ENCODE measurements at places on chromosomes 12 and 14.

DNA sequence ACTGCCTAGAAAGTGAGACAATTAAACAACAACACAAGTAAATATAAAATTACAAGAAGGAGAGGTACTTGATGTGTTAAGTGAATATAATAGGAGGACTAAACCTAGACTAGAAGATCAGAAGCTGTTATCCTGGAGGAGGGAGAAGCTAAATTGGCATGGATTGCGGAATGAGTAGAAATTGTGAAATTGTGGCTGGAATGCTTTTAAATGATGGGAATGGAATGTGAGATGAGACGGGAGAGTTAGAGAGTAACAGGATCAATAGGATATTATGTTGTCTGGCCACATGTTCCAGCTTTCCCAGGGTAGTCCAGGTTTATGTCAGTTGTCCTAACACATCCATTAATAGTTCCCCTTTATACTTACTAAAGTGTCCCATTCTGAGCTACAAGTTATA lies 44.0 kb upstream of the CPNE8 start:
- DNase-seq = no peak

DNA sequence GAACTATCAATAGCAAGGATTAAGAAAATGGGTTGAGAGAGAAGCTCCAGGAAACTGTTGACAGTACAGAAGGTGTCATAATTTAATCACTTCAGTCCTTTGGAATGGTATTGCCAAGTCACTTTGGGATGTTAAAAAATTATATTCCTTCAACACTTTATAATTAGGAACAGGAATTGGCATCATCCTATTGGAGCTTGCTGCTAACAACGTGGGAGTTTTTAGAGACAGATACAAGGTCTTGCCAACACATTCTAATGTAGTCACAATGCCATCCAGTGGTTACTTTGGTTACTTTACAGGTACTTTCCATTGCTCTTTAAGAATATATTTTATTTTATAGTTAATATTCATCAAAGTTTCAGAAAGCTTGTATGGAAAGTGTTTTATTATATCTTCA lies 310.1 kb downstream of the SYT1 start:
- DNase-seq = no peak

DNA sequence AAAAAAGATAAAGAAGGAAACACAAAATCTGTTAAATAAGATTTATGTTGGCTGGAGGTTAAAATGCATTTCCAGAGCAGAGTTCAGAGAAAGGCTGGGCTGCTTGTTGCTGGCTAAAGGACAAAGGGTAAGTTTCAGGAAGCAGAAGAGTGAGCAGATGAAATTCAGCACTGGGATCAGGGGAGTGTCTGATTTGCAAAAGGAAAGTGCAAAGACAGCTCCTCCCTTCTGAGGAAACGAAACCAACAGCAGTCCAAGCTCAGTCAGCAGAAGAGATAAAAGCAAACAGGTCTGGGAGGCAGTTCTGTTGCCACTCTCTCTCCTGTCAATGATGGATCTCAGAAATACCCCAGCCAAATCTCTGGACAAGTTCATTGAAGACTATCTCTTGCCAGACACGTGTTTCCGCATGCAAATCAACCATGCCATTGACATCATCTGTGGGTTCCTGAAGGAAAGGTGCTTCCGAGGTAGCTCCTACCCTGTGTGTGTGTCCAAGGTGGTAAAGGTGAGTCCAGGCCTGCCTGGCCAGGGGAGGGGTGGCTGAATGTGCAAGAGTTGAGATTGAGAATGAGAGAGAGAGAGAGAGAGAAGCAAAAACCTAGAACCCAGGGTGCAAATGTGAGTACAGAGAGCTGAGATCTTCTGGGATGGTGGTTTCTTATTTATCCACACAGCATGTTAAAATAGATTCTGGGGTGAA lies at the start of gene OAS1:
Gene OAS1, plus strand, starts transcription at position 251 of the 703 bp plus-strand sequence. Its CDS starts 78 bp downstream, at position 329.
- peak; percentile 37 for DNase-seq

- no peak for DNase-seq
Measured at GRCh38 chr12:19771858-19772257, 332.6 kb downstream of the AEBP2 start.

GRCh38 chr12:108305520-108305919 lies 33.6 kb downstream of the CMKLR1 start:
- DNase-seq = no peak

DNA sequence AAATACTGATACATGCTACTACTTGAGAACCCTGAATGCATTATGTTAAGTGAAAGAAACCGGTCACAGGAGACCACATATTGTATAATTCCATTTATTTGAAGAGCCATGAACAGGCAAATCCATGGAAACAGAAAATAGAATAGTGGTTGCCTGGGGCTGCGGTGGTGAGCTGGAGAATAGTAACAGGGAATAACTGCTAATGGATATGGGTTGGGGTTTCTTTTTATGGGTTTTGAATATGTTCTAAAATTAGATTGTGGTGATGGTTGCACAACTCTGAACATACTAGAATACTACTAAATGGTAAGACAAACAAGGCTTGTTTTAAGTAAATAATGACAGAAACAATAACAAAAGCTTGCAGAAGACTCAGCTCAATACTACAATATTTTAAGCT lies 293.0 kb downstream of the BTG1 start:
- no peak for DNase-seq

- DNase-seq = no peak
Measured at GRCh38 chr12:93777254-93777653, 100.1 kb downstream of the CRADD start.

DNA sequence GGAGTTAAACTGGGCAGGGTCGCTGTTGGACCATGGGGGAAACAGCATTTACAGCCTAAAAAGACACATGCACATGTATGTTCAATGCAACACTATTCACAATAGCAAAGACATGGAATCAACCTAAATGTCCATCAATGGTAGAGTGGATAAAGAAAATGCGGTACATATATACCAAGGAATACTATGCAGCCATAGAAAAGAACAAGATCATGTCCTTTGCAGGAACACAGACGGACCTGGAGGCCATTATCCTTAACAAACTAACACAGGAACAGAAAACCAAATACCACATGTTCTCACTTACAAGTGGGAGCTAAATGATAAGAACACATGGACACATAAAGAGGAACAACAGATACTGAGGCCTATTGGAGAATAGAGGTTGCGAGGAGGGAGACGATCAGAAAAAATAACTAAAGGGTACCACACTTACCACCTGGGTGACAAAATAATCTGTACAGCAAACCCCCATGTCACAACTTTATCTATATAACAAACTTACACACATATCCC lies 25.0 kb upstream of the SRP54 start:
- no peak for DNase-seq

GRCh38 chr14:64730681-64731080 lies 26.5 kb downstream of the PLEKHG3 start:
- no peak for DNase-seq

GRCh38 chr12:103519632-103520031 lies 23.9 kb upstream of the C12orf42 start:
- no peak for DNase-seq

DNA sequence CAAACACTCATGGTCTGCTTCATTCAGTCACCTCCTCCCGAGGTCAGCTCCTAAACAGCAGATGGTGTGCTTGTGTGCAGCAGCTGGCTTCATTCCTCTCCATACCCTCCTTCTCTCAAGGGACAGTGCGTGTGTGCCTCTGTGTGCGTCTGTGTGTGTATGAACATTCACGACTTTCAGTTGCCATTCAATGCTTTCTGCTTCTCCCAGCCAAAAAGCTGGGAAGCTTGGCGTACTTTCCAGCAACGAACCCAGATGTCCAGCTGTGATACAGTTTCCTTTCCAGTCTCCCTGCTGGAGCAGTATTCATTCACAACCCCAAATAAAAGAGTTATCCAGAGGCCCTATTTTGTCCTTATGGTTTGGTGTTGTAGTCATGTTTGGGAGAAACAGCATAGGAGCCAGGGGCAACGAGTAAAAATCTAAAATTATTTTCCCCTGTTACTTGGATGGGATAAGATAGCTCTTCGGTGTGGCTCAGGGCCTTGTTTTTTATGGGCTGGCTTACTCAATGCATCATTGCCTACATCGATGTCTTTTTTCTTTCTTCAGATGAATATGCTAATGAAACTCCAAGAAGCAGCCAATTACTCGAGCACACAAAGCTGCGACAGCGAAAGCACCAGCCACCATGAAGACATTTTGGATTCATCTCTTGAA lies 379.3 kb downstream of the NAV3 start:
- no peak for DNase-seq

Data from activated CD4-positive, CD25-positive, alpha-beta regulatory T cell (primary cell).